ENCODE measurements at places on chromosomes 5 and 9.

DNA sequence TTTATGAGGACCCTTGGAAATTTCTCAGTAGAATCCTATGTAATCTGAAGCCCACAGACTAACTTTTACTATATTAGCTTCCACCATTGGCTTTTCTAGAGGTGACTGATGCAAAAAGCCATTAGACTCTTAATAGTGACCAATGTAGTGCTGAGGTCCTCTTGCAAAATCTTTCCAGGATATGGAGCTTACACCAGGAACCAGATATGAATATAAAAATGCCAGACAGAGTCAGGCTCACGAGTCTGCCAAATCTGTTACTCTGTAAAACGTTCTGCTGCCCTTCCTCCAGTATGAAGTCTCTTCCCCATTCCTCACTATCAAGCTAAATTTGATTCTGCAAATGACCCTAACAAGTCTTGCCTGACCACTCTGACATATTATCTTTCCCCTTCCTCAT, 73.4 kb upstream of the C6 start:
- DNase-seq, result no peak

DNA sequence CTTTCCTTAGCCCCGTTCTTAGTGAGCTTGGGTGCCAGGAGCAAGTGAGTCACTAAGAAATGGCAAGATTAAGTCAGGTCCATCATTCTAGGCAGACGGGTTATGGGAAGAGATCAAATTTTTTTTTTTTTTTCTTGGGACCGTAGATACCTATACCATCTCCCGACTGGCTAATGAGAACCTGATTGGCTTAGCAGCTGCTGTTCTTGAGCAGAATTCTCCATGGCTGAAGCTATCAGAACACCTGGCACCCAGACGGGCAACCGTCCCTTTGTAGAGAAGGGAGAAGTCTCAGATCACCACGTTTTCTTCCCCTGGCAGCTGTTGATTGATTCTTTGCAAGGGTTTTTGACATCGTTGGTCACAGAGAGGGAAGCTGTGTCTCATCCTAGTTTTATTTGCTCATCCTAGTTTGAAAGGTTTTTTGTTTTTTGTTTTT, 78.6 kb downstream of the AOPEP start:
- DNase-seq, result no peak

GRCh38 chr5:111574311-111574710, 62.0 kb upstream of the STARD4 start:
- no peak for DNase-seq

GRCh38 chr9:26471261-26471660, 421.3 kb downstream of the CAAP1 start:
- DNase-seq, result no peak

DNA sequence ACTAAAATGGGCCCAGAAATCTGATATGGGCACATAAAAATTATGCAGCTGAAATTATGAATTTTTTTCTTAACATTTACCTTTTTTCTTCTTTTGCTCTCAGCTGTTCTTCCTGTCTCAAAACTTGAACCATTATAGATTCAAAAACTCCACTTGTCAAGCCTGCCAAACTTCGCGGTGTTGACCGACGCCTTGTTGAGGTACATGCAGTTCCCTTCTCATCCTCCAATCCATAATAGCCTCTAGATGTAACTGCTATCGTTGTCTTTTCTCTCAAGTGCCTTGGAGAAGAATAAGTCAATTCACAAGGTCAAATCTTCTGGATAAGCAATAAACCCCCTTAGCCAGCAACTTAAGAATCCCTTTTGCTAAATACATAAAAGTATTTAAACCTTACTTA, 27.2 kb downstream of the RANBP6 start:
- no peak for DNase-seq

DNA sequence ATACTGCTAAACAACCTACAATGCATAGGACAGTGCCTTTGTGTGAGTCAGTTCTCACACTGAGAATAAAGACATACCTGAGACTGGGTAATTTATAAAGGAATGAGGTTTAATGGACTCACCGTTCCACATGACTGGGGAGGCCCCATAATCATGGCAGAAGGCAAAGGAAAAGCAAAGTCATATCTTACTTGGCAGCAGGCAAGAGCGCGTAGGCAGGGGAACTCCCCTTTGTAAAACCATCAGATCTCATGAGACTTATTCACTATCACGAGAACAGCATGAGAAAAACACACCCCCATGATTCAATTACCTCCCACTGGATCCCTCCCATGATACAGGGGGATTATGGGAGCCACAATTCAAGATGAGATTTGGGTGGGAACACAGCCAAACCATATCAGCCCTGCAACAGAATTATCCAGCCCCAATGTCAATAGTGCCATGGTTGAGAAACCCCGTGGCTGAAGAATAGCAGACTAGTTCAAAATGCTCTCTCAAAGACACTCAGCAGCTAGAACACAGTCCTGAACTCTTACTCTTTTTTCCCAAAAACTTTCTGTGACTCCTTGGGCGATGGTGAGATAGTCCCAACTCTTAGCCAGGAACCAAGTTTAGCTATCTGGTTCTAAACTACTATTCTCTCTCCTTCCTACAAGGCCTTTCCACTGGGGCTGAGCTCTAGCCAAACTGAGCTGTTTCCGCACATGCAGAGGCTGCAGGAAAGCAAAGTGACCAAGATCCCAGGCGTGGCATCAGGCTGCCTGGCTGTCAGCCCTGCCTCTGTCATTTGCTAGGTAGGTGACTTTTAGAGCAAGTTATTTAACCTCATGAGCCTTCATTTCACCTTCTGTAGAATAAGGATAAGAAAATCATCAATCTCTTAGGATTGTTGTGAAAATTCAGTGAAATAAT, 21.7 kb downstream of the FAT2 start:
- DNase-seq, result no peak

- DNase-seq, result no peak
Observed at GRCh38 chr5:82540301-82540700, 262.1 kb upstream of the RPS23 start.

GRCh38 chr9:137465720-137466388, 6.7 kb upstream of the NSMF start:
- DNase-seq, result no peak

- no peak for DNase-seq
Observed at GRCh38 chr9:76905791-76906646, at the start of gene PRUNE2. PRUNE2 (minus strand) TSS chr9:76906114; CDS start chr9:76905963, 151 bp downstream.

DNA sequence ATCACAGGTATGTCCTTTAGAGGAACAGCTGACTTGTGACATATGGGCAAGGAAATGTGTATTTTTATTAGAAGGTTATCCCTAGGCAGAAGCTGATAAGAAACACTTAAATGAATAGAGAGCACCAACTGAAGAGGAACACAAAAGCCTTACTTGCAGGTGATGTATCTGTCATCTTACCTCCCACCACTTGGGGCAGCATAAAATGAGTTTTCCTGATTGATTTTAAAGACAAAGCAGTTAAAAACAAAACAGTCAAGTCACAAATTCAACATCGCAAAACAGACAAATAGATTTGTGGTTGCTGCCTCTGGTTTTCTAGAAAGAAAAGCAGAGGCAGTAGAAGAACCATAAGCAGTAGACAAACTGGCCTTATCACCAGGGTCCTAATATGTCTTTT, 302.4 kb upstream of the ZNF462 start:
- no peak for DNase-seq

DNA sequence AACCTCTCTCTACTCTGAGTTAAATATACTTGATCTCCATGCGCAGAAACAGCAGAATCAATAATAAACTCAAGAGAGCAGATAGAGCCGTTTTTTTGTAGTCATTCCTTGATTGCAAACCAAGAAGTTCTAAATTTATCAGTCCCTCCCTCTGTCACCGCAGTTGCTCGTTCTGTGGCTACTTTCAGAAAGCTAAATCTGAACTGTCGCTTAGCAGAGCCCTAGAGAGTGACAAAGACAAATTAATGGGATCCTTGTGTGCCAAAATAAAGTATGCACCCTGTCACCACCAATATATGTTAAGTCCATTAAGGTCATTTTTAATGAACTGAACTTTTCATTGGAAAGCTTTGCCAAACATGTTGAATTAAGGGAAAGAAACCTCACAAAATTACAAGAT, 218.3 kb downstream of the ADAMTSL1 start:
- no peak for DNase-seq

DNA sequence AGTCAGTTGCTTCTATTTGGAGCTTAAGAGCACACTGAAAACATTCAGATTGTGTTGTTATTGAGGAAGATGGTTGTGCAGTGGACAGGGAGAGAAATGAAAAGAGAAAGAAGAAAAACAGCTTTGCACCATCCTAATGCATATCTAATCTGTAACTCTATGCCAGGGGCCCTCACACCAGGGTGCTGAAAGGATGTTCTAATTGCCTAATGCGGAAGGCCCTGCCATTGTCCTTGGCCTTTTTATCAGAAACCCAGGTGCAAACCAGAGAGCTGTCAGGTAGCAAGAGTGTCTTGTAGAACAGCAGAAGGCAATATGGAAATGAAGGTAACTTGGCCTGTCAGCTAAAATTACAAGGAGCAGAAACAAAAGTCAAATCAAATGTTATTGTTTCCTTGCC, 384.5 kb upstream of the PIK3R1 start:
- DNase-seq, result no peak

DNA sequence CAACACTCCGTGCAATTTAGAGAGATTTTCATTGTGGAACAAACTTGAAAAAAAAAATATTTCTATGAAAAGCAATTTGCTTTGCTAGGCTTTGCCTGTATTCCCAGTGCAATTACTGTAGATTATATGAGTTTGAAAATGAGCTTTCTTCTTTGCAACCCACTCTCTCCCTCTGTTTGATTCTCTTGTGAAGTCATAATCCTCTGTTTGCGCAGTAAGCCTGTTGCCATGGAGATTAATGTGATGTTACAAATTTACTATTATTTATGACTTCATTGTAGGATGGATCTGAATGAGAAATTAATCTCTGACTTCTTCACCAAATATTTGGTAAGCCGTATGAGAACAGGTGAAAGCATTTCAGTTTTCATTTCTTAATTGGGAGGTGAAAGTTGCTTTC, 320.3 kb downstream of the SPATA31D1 start:
- DNase-seq, result no peak

DNA sequence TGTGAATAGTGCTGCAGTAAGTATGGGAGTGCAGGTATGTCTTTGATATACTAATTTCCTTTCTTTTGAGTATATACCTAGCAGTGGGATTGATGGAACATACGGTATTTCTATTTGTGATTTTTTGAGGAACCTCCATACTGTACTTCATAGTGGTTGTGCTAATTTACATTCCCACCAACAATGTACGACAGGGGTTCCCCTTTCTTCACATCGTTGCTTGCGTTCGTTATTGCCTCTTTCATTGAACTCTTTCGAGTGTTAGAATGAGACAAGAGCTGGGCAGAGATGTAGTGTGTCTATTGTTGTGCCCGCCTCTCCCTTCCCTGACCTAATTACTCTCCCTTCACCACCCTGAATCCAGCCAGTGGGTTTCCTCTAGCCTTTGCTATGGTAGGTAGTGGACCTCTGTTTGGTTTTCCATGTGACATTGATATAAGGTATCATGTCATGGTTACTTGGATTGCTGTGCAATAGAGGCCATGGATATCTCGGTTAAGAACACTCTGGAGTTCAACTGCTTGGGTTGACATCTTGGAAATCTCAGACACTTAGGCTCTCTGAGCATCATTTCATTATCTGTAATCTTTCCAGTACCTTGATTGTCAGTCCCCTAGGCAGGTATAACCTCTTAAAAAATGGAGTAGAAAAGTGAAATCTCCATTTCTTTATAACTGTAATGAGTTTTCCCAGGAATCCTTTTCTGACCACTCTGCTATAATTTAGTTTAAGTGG, 19.5 kb downstream of the AOPEP start:
- no peak for DNase-seq

DNA sequence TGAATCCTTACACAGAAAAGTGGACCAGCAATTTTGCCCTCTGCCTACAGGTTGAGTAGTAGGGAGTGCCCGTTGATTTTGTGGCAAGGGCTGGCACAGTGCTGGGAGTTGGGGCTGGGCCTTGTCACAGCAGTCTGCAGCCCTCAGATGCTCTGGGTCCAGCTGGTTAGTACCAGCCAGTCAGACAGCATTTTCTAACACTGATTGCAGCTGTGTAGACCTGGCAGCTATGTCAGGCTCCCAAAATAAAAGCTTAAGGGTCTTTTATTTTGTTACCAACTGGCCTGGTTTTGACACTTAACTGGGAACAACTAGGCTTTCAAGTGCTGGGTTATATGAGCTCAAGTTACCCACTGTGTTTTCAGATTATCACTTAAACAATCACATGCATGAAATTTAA, 57.7 kb downstream of the MAT2B start:
- no peak for DNase-seq

- DNase-seq, result no peak
Observed at GRCh38 chr9:89664010-89664409, 59.2 kb downstream of the GADD45G start.

- DNase-seq, result no peak
Observed at GRCh38 chr5:168710706-168711105, 131.5 kb upstream of the PANK3 start.

- peak; percentile 41 for DNase-seq
Observed at GRCh38 chr5:133612249-133612860, at the start of gene FSTL4. FSTL4 (minus strand) TSS chr5:133612541.

GRCh38 chr5:91118796-91119195, 264.3 kb downstream of the ARRDC3 start:
- DNase-seq, result no peak

- no peak for DNase-seq
Observed at GRCh38 chr9:12595400-12595799, 97.8 kb upstream of the TYRP1 start.

GRCh38 chr5:17223367-17224185, 6.1 kb downstream of the BASP1 start:
- no peak for DNase-seq

DNA sequence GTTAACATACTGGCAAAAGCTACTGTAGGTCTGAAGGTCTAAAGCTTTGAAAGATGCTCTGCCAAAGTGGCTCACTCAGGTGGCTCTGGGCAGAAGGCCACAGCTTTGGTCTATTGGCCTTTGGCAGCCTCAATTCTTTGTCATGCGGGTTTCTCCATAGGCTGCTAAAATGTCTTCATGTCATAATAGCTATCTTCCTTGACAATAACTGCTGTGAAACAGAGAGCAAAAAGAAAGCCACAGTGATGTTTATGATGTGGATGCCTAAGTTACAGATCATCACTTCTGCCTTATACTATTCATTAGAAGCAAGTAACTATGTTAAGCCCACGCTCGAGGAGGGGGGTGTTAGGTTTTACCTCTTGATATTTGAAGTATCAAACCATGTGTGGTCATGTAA, 906.1 kb upstream of the CDH9 start:
- no peak for DNase-seq

GRCh38 chr9:129344641-129345495, 166.8 kb upstream of the IER5L start:
- DNase-seq, result no peak

DNA sequence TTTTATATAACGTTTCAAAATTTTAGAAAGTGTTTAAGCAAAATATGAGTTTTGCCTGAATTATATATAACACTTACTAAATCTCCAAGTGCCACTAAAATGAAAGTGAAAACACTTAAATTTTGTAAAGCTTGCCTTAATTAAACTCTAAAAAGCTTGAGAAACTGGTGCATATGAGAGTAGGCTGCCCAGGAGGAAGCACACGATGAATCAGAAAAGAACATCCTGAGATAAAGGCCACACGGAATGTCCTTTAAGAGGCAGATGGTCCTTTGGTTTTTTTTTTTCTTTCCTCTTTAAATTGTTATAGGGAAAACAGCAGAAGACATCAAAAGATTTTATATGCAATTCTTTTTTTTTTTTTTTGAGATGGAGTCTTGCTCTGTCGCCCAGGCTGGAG, 60.3 kb downstream of the HABP4 start:
- no peak for DNase-seq

- no peak for DNase-seq
Observed at GRCh38 chr5:19728571-19728970, 259.4 kb downstream of the CDH18 start.

Data from activated B cell treated with CpG ODN at 0.5 μM for 24 hours (primary cell).